ENCODE measurements at places on chromosomes 12 and 14. TPM values are rescaled to one million over a fixed set of nuclear protein-coding genes. Genes with fewer than 3 reads are reported as not detected.

The EID3 gene
- 10.5 TPM for total RNA-seq

The MGP gene
- 348 TPM for total RNA-seq

The PELI2 gene
- total RNA-seq: 10.8 TPM

The LRTM2 gene
- total RNA-seq: not detected

The OAS2 gene
- total RNA-seq: 6.0 TPM

The NTF3 gene
- total RNA-seq: not detected

The YBX3 gene
- total RNA-seq: 123 TPM

The MMP19 gene
- total RNA-seq: 4.2 TPM

The PARPBP gene
- total RNA-seq: 0.98 TPM

The SYCP3 gene
- 0.67 TPM for total RNA-seq

The GRIP1 gene
- 17.2 TPM for total RNA-seq

The PNP gene
- 23.0 TPM for total RNA-seq

The KRT1 gene
- total RNA-seq: 2.8 TPM

The BIN2 gene
- 3.0 TPM for total RNA-seq

The MUCL1 gene
- not detected for total RNA-seq

The NCKAP5L gene
- total RNA-seq: 33.7 TPM

The NID2 gene
- 207 TPM for total RNA-seq

The GPR135 gene
- 7.9 TPM for total RNA-seq

The LBHD2 gene
- not detected for total RNA-seq

The NEUROD4 gene
- not detected for total RNA-seq

The WNT1 gene
- total RNA-seq: not detected

The AMHR2 gene
- not detected for total RNA-seq

The RASSF9 gene
- 10.4 TPM for total RNA-seq

The BAG5 gene
- total RNA-seq: 44.8 TPM

The ADCY4 gene
- total RNA-seq: 35.2 TPM

The SALL2 gene
- total RNA-seq: 21.9 TPM

The ITGB7 gene
- 15.6 TPM for total RNA-seq

The KRT78 gene
- not detected for total RNA-seq

The LRRC9 gene
- total RNA-seq: not detected

The PTCSC3 gene
- total RNA-seq: 20.6 TPM

The SMIM41 gene
- 0.67 TPM for total RNA-seq

The USP44 gene
- total RNA-seq: 2.8 TPM

The GALNT16 gene
- 7.1 TPM for total RNA-seq
